ENCODE measurements at places on chromosomes 5 and 9.

DNA sequence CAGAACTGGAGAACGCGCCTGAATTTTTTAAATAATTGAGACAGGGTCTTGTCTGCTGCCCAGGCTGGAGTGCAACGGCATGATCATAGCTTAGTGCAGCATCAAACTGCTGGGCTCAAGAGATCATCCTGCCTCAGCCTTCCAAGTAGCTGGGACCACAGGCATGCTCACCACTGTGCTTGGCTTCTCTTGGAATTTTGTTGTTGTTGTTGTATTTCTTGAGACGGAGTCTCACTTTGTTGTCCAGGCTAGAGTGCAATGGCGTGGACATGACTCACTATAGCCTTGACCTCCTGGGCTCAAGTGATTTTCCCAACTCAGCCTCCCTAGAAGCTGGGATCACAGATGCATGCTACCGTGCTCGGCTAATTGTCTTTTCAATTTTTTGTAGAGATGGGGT is 58.4 kb upstream of the DAB2IP start:
- no peak for DNase-seq

DNA sequence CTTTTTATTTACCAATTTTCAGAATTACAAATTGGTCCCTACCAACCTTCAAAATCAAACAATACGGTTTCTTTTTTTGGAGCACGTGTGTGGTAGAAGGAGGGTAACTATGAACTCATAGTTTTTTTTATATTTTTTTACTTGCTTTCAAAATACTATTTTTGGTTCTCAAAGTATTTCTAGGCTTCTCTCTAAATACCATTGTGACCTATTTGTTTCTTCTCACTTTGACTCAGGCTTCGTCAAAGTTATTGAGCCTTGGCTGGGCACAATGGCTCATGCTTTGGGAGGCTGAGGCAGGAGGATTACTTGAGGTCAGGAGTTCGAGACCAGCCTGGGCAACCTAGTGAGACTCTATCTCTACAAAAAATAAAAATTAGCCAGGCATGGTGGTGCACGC is 11.6 kb upstream of the KIF27 start:
- no peak for DNase-seq

DNA sequence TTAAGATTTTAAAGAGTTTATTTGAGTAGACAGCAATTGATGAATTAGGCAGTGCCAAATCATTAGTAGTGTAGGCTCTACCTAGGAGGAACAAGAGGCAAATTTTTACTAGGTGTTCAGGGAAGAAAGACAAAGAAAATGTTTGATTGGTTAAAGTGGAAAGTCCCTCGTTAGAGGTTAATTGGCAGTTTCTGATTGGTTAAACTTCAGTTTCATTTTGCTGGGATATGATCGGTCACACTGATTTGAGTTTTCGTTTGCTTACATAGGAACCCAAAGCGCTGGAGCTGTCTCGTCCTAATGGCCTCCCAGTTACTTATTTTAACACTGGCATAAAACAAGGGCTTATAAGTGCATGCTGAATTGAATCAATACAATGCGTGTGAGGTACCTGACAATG is 15.1 kb downstream of the DMAC1 start:
- DNase-seq: no peak

DNA sequence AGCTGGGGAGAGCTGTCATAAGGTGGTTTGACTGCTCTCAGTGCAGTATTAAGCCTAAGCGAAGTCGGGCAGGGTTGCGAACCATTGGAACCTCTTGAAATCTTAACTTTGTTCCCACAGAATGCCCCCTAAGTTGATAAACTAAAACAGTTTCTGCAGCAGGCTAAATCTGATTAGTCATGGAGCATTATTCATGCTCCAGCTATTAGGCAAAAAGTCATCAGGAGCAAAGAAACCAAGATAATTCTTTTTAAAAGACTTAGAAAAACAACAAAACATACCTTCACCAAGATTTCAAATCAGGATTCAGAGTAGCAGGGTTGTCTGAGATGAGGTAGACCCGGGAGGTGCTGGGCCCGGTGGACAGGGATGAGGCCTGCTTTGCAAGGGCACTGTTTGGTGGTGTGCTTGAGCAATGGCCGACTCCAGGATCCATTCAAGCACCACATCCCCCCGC is 69.9 kb upstream of the PLPP1 start:
- no peak for DNase-seq

GRCh38 chr9:93110311-93110855 is 14.4 kb downstream of the CARD19 start:
- DNase-seq: no peak

- no peak for DNase-seq
These were observed 150.5 kb downstream of the GCNT1 start for GRCh38 chr9:76609285-76610010.

GRCh38 chr5:87900419-87900818 is 368.2 kb downstream of the TMEM161B start:
- DNase-seq: no peak

DNA sequence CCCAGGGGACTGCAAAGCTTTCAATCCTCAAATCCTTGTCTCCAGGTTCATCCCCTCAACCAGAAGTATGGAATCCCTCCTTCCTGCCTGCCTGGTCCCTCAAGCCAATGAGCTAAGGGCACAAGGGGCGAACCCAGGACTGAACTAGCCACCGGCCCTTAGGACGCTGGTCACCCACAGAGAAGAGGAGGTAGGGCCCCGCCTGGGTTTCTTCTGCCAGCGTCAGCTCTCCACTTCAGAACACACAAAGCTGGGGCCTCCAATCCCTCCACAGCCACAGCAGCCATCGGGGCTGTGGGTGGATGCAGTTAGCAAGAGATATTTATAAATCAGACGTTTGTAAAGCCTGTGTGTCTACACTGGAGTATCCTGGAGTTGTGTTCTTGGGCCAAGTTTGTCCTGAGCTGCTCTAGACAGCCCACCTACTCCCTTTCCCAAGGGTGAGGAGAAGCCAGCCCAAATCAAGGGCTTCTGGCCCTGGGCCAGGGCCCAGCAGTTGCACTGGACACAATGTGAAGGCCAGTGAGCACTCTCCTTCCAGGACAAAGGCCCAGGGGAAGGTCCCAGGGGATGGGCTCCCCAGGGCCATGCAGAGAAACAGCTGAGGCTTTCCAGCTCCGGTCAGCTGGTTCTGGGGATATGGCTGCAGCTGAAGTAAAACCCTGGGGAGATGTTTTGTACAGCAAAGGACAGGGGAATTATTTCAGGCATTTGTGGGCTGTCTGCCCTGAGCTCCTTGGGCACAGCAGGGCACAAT is 18.9 kb downstream of the AMBP start:
- DNase-seq: no peak

DNA sequence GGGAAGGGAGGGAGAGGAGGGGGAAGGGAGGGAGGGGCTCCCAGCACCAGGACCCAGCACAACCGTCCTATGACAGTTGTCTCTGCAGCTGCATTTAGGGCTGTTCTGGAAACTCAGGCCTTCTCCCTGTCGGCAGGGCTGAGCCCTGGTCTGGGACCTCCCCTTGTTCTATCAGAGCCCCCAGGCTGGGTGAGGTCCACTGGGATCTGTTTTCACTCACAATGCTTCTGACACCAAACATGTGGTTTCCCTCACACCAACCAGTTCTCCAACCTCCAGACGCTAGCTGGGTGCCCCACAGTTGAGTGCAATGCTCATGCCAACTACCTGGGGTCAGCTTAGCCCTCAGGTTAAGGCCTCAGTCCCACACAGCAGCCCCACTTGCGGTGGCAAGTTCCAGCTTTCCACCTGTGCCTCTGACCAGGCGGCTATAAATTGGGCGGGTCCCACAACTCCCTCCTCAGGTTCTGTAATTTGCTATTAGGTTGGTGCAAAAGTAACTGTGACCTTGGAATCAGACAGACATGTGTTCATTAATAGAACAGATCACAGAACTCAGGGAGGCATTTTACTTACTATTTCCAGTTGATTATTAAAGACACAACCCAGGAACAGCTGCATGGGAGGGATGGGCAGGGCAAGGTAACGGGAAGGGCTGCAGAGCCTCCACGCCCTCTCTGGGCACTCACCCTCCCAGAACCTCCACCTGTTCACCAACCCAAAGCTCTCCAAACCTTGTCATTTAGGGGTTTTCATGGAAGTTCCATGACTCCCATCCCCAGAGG is 13.5 kb downstream of the ADAMTS2 start:
- DNase-seq: no peak

- no peak for DNase-seq
These were observed 81.9 kb upstream of the CTSL start for GRCh38 chr9:87643778-87644570.

DNA sequence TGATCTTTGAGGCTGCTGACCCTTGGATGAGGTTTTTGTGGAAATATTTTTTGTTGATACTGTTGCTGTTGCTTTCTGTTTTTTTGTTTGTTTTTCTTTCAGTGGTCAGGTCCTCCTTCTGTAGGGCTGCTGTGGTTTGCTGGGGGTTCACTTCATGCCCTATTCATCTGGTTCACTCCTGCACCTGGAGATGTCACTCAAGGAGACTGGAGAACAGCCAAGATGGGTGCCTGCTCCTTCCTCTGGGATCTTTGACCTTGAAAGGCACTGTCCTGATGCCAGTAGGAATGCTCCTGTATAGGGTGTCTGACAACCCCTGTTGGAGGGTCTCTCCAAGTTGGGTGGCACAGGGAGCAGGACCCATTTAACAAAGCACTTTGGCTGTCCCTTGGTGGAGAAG is 67.0 kb upstream of the ACTBL2 start:
- no peak for DNase-seq

DNA sequence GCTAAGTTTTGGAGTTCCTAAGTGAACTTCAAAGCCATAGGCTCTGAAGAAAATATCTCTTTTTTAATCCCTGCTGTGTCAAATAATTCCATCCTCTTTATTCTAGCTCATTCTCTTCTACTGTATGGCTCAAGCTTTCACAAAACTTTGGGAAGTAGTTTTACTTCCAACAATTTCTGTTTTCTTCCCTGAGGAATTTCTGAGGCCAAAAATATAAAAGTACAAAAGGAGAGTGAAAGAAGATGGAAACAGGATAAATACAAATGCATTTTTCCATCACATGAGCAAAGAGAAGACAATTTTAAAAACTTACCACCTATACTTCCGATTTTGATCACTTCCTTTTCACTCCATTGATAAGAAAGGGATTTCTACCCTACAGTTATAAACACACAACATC is 585.7 kb upstream of the DAB2 start:
- no peak for DNase-seq

- DNase-seq: no peak
These were observed 422.9 kb downstream of the EBF1 start for GRCh38 chr5:158676642-158677469.

DNA sequence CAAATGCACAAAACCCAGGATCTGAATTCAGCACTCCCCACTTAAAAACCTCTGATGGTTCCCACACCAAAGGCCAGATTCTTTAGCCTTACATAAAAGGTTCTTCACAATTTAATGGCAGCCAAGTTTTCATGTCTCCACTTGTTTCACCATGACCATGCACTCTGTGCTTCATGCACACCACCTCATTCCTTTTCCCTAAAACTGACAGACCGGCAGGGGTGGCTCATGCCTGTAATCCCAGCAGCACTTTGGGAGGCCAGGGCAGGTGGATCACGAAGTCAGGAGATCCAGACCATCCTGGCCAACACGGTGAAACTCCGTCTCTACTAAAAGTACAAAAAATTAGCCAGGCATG is 150.4 kb downstream of the SEMA6A start:
- no peak for DNase-seq

GRCh38 chr9:110815361-110815760 is 146.8 kb downstream of the MUSK start:
- no peak for DNase-seq
